Stimulated activated CD4-positive, alpha-beta T cell treated with anti-CD3 and anti-CD28 coated beads, Interleukin-4, amount 100 ng/mL, for 48 hours (primary cell): ENCODE measurements at places on chromosomes 5 and 9.

- DNase-seq, result no peak
These were observed 451.8 kb downstream of the RAB3C start for GRCh38 chr5:59034498-59035186.

- no peak for DNase-seq
These were observed 211.0 kb downstream of the SEC61B start for GRCh38 chr9:99433095-99433494.

DNA sequence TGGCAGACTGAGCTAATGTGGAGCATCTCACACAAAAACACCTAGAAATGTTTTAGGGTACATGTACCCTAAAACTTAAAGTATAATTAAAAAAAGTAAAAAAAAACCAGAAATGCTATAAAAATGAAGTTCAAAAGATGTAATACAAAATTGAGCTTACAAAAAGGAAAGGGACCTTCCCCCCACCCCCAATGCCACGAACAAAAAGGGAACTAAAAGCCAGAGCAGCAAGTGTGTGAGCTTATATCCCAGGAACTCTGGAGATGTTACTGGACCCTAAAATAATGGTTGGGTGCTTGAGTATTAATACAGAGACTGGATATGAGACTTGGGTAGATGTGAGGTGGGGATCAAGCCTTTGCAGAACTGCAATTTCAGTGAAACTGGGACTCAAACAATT is 11.0 kb downstream of the SPATA9 start:
- DNase-seq, result no peak

- no peak for DNase-seq
These were observed 34.3 kb downstream of the ITK start for GRCh38 chr5:157214861-157215513.

DNA sequence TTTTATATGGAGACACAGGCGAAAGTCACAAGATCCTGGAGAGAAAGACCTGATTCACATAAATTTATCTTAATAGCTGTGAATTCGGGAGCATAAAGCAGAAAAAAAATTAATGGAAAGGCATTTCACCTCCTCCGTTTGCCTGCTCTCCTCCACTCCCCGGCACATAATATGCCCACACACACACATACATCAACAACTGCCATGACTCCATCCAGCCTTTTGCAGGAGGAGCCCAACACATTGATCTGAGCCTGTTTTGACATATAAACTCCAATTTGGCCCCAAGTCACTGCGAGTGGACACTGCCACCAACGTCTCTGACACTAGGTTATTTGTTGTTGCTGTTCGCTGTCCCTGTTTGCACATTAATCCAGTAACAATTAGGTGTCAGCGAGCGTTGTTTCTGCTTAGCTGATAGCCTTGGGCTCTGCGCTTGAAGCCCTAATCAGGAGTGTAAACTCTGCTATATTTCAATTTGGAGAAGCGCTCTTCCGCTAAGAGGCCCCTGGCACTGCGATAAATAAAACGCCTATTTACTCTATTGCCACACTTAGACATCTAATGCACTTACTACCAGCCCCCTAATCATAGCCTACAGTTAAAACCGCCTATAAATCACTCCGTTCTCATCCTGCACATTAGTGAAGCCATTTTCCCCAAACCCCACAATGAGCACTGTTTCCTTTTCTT is 195.8 kb upstream of the TBCA start:
- DNase-seq, result no peak

- no peak for DNase-seq
These were observed 411.7 kb downstream of the DMAC1 start for GRCh38 chr9:7387840-7388239.

GRCh38 chr5:62931153-62931950 is 352.7 kb downstream of the LRRC70 start:
- no peak for DNase-seq

GRCh38 chr9:14501366-14501765 is 187.4 kb upstream of the NFIB start:
- DNase-seq, result no peak

GRCh38 chr5:135075621-135076020 is 41.6 kb upstream of the PITX1 start:
- no peak for DNase-seq

DNA sequence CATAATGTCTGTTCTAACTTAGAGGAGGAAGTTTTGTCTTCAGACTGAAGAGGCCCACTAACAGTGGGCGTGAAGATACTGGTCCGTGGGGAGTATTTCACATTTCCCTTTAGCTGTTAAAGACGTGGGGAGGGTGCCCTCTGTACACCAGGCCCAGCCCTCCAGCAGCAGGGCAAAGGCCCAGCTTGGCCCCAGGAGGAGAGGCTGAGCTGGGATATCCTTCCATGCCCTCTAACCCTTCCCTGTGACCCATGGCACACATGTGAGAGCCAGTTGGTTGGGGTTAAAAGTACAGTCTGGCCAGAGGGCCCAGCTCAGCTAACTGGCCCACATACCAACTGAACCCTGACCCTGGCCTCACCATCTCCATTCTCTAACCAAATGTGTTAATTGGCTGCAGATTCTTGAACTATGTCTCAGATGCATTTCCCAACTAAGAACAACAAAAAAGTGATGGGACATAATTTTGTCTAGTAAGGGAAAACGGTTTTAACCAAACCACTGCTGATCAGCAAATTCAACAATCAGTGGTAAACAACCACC is 74.4 kb downstream of the LHFPL2 start:
- DNase-seq, result no peak

DNA sequence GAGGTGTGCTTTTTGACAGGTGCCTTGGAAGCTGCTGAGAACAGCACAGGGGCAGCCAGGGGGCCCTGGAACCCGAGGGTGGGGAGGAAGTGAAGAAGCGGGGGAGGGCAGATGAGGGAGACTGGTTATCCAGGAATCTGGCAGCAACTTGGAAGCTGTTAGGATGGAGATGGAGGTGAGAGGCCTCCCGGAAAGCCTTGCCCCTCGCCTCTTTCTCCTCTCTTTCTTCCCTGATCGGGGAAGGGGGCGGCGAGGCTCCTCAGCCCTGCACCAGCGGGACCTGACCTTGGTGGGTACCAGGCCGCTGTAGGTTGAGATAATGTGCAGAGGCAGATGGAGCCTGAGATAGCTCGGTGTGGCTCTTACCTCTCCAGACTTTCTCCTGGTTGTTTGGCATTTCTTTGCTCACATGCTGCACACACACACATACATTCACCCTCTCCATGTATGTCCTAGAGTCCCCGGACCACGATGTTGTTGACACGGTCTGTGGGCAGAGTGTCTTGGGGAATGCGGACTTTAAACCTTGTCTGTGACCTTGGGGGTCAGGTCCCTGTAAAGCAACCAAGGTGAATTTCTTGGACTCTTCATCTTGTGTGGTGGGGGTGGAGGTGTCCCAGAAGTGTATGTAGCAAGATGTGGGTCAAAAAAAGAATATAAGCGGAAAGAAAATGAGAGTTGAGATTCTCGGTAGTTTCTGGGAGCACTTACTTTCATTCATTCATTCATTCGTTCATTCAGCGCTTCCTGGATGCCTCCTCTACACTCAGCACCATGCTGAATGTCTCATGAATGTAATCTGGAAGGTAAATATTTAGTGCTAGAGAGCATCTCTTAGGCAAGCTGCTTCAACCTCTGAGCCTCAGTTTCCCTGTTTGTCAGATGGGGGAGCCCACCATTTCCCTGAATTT is 1.6 kb downstream of the WWC1 start:
- DNase-seq, result no peak

DNA sequence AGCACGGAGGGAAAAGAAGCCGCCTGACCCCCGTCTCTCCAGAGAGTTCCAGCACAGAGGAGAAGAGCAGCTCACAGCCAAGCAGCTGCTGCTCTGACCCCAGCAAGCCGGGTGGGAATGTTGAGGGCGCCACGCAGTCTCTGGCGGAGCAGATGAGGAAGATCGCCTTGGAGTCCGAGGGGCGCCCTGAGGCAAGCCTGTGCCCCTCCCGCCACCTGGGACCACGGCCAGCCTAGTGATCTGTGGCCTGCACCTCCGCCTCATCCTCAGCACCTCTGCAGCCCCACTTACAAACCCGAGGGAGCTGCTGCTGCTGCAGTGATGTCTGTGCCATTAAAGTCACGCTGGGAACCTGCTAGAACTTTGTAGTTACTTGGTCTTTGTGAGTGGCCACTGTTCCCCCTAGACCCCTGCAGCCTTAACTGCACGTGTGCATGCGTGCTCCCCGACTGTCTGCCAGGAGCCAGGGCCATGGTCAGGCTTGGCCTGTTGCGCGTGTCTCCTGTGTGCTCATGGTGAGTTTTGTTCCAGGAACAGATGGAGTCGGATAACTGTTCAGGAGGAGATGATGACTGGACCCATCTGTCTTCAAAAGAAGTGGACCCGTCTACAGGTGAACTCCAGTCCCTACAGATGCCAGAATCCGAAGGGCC is 12.5 kb downstream of the SQSTM1 start:
- DNase-seq, result no peak

DNA sequence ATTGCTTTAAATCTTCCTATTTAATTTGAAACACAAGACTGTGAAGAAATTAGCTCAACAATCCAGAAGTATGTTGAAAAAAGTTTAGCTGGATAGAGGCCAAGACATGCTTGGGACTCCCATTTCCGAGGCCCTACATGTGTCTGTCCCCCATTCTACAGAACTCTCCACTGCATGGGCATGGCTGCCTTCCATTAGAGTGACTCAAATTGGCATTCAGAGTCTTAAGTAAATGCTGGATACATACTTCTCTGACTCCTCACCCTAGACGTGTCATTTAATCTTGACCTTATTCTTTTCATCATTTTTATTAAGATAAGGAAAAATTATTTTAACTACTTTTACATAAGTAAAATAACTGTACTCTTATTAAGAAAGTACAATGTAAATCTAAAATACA is 530.4 kb upstream of the CDH9 start:
- no peak for DNase-seq
